HEK293T (cell line): ENCODE measurements at places on chromosomes 5 and 9.

DNA sequence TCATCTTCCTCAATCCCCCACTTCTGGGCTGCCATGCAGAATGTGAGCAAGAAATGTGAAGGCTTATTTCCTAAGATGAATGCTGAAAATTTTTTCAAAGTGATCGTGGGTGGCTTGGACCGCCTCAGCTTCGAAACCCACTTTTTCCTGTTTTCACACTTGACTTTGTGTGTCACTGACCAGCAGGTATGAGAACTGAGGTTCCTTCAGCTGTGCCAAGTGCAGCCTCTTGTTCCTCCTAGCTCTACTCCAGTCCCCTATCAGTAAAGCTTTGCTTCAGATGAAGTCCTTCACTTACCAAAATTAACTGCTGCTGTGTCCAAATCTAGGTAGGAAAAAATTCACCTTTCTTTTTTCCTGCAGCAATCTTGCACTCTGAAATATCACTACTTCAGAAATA, 382.6 kb downstream of the DTWD2 start:
- no peak for DNase-seq

DNA sequence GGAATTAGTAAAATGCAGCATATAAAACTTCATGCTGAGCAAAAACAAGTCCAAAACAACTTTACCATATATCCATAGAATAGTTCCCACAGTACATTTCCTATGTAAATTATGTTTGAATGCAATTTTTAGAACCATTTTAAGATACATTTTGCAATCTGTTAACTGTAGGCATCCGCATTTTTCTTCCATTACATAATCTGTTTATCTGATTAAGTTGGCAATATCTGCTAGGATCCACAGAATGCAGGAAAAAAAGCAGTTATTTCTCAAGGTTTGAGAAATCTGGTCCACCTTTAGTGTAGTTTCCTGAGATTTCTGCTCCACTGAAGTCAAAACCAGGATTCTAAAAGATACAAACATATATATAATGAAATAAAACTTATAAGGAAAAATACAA, 6.2 kb downstream of the NUDCD2 start:
- no peak for DNase-seq

DNA sequence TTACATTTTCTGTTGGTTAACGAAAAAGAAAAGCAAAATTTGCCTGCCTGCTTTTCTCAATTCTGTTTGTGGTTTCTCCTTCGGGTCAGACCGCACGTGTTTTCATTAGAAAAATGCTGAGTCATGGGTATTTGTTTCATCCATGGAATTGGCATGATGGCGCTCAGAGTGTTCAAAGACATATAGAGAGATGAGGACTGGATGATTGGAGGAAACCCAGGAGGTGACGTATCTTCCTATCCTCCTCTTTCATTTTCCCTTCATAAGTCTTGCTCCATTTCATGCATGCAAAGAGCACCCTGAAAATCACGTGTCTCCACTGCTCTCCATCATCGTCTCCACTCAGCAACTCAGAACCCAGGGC, 353.8 kb upstream of the WWC1 start:
- DNase-seq, result no peak

DNA sequence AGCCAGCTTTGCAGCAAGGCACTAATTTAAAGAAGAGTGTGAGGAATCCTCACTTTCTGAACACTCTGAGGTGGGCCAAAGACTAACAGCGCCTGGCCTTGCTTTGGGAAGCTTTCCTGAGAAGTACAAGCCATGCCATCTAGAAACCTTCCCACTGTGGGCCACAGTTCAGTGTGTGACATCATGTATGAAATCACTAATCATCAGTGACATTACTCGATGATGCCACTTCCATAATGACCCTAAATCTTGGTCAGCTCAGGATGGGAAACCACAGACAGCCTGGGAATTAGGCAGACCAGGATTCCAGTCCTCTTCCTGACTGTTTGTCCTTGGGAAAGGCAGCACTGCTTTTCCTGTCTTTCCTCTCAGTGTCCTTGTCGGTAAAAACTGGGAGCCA, 54.2 kb upstream of the HSPA9 start:
- DNase-seq, result no peak
